Spleen (tissue), 13 donors: ENCODE measurements at places on chromosomes 3 and 15.

- no peak for DNase-seq
Observed at GRCh38 chr3:82496890-82497560, 735.6 kb upstream of the GBE1 start.

GRCh38 chr3:100317912-100318311 is 16.6 kb upstream of the NIT2 start:
- DNase-seq = no peak

DNA sequence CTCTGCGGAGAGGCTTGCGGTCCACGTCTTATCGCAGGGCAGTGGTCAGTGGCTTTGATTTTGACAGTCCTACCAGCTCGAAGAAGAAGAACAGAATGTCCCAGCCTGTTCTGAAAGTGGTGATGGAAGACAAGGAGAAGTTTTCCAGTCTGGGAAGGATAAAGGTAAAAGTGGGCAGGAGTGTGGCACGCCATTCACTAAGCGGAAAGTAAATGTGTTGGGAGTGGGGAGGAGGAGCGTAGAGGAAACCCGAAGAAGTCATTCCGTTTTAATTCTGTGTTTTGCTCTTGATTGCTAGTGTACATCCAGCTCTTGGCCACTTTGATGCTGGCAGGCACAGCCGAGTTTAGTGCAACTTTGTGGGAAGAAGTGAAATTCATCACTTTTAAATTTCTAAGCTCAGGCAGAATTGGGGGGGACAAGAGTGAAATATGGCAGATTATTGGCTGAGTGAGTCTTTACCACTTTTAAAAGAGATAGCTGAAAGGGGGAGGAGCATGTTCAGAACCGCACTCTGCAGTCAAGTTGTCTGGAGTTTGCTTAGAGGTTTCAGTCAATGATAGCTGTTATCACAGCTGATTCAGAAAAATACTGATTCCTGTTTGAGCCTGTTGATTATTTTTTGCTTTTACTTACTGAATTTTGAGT is 1.8 kb downstream of the ARHGEF26 start:
- DNase-seq = no peak

DNA sequence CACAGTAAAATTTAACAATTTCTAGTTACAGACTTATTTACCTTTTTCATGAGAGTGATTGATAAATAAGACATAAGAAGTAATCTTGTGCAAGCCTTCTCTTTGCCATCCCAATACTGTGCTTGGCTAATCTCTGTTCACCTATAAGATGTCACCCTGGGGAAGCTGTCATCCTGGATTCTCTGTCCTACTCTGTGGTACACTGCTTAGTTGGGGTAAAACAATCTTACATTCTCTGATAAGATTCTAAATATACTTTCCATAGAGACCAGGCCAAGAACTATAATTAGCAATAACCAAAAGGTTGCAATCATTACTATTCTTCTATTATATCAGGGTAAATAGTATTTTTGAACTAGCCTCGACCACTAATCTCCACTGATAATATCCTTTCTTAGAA is 1218.3 kb upstream of the CADM2 start:
- DNase-seq = no peak

DNA sequence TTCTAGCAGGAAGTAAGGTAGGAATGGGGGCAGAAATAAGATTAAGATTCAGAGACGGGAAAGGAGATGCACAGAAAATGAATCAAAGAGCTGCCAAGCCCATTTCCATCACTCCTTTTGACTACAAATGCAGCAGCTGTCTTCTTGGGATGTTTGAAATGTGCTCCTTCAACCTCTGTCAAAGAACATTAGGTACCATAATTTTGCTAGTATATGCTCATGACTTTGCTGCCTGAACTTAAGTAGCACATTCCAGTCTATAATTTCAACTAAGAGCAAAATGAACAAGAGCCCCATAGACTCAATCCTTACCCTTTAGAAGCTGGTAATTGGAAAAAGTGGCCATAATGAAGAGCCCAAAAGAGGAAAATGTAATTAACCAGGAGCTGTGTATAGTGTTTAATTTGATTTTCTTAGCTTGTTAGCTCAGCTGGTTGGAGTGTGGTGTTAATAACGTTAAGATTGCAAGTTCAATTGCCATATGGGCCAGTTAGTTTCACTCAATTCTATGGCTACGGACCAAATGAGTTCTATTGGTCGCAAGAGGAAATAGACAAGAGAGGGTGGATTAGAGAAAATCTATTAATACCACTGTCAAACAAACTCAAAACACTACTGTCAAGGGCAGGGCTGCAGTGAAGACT is 349.9 kb downstream of the ZBBX start:
- no peak for DNase-seq

GRCh38 chr15:85652457-85652856 is 142.3 kb downstream of the KLHL25 start:
- no peak for DNase-seq

GRCh38 chr15:48411971-48412591 is 80.9 kb downstream of the DUT start:
- no peak for DNase-seq

- DNase-seq = no peak
Observed at GRCh38 chr3:6709178-6709577, 151.7 kb upstream of the GRM7 start.

DNA sequence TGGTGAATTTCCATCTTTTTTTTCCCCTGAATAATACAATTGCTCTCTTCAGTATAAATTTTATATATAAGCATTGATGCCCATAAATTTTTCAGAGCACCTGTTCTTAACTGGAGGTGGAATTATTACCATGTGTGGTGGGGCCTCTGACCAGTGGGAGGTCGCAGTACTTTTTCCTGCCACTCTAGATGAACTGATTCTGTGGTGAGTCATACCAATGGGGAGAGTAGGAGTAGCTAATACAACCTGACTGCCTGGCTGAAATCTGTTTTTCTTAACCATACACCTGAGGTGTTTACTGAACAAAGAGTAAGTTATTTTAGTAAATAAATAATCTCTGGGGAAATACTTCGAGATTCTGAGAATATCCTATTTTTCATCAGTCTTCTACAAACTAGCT is 67.2 kb downstream of the UNC13C start:
- DNase-seq = no peak

GRCh38 chr15:71658827-71659729 is 151.3 kb upstream of the NR2E3 start:
- no peak for DNase-seq

DNA sequence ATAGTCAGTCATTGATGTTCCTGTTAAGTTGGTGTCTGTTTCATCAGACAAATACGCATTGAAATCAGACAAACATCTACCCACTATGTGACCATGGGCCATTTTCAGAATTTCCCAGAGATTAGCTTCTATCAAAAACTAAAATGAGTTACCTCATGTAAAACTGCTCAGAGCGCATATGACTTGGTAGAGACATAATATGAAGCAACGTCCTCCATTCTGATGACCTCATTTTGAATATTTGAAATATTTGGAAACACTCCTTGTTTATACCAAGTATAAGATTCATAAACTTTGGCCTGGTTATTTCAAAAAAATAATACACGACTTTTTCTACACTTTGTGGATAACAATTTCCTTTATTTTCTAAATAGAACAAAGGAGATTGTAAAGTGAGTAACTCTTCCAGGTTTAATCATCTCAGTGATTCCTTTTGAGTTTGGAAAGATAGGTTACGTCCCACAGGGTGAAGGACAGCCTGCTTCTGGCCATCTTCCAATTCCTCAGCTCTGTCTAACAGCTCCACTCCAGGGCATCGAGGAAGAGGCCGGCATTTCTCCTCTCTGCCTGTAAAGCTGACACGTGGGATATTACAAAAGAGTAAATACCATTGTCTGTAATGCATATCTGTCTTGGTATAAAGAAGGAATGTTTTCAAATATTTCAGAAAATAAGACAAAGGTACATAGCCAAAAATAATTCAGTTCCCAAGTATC is 122.6 kb downstream of the CADM2 start:
- no peak for DNase-seq

- DNase-seq = no peak
Observed at GRCh38 chr3:176611703-176612102, 585.6 kb downstream of the TBL1XR1 start.
